ENCODE measurements at places on chromosomes 16 and 17.

DNA sequence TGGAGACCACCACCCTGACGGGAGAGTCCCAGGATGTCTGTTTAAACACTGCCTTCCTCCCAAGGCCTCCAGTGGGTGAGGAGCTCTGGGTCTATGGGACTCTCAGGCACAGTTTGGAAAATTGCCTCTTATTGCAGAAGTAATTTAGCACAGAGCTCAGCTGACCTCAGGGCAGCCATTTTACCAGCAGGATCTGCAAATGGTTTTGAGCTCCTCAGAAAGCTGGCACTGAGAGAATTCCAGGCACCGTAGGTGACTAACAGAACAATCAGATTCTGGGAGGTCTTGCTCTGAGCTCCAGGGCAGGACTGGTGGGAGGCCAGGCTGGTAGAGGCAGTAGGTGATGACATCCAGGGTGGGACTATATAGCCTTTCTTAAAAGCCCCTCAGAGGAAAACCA, 17.3 kb upstream of the C16orf74 start:
- no peak for DNase-seq

DNA sequence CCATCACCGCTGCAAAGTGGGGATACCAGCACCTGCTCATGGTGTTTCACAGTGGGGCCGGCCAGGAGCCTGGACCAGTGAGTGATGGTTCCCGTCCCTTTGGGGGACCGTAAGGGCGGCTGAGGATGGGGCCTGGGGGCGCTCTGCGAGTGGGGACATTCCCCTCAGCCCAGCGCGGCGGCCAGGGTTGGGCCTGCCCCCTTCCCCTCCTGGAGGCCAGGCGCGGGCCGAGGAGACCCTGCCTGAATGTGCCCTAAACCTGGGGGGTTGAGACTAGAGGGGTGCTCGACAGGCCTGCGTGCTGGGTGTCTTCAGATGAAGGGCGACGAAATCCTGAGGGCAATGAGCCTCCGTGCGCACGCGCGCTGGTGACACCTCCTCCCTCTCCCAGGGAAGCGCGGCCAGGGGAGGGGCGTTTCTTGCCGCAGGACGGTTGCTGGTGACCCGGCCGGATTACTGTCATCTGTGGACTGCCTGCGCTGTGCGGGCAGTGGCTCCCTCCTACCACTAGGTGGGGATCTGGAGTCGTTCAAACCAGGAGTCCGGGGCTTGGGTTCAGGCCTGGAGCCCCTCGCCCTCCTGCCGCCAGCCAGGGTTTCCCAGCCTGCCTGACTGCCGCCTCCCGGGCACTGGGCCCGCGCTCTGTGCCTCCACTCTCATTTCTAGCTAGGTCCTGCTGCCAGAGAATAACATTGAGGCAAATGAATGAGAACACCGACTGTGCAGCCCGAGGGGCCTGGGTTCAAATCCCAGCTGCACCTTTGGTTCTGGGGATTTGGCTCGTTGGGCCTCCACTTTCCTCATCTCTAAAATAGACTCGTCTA, 17.1 kb downstream of the TBX2 start:
- DNase-seq = peak; percentile 47

GRCh38 chr17:73690676-73691075, 46.4 kb upstream of the SDK2 start:
- no peak for DNase-seq

GRCh38 chr17:16486373-16487250, 5.4 kb downstream of the LRRC75A start:
- DNase-seq = no peak

DNA sequence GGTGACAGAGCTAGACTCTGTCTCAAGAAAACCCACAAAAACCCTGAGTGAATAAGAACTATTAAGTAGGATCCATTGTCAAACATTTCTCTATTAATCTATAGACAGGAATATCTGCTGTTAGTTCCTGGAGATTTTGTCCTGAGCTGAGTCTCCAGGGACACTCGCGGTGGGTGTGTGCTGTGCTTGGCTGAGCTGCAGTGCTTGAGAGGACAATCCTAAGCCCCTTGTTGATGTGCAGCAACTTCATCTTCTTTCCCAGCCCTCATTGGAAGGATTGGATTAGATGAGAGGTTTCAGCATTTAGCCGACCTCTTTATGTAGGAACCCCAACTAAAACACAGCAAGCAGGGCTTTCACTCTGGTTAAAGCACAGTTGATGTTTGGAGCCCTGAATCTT, 33.3 kb downstream of the NDEL1 start:
- no peak for DNase-seq

DNA sequence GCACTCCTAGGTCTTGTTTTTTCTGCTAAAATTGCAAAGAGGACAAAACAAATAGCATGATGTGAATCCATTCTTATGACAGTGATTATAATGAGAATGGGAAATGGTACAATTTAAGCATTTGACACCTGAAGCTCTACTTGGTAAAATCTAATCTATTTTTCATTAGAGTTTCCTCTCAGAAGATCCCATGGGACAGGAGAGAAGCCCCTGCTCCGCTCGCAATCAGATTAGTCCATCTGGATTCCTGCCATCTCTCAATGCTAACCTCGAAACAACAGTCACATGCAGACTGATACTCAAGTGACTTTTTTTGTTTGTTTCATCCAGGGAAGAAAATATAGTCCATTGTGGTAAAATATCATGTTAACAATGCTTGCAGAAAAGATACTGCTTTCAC, 107.4 kb upstream of the TOM1L1 start:
- DNase-seq = no peak

GRCh38 chr17:49515196-49515770, 20.2 kb downstream of the NGFR start:
- DNase-seq = no peak
